T-helper 17 cell (primary cell): ENCODE measurements at places on chromosomes 11 and 22. TPM values are rescaled to one million over a fixed set of nuclear protein-coding genes. Genes with fewer than 3 reads are reported as not detected.

Gene SPTBN2
- total RNA-seq: not detected

Gene CTSD
- total RNA-seq: 83.2 TPM

Gene USP47
- 82.3 TPM for total RNA-seq

Gene MPPED2
- 0.42 TPM for total RNA-seq

Gene P4HA3
- total RNA-seq: not detected

Gene OR8A1
- not detected for total RNA-seq

Gene ESAM
- 3.5 TPM for total RNA-seq

Gene FIBIN
- total RNA-seq: not detected

Gene QSER1
- 9.4 TPM for total RNA-seq

Gene ART1
- not detected for total RNA-seq

Gene SLC25A45
- 61.6 TPM for total RNA-seq

Gene ELF5
- total RNA-seq: not detected

Gene CHORDC1
- 96.0 TPM for total RNA-seq

Gene HIKESHI
- total RNA-seq: 17.7 TPM

Gene UVRAG
- total RNA-seq: 29.8 TPM

Gene UCP3
- 5.5 TPM for total RNA-seq

Gene LRRC32
- total RNA-seq: 11.5 TPM

Gene MMP13
- not detected for total RNA-seq

Gene POTEH
- total RNA-seq: not detected

Gene C22orf23
- total RNA-seq: not detected

Gene SDHD
- 40.8 TPM for total RNA-seq

Gene IGSF9B
- total RNA-seq: 43.8 TPM

Gene NNMT
- not detected for total RNA-seq

Gene APOL4
- total RNA-seq: not detected

Gene EMID1
- total RNA-seq: not detected

Gene CD44
- total RNA-seq: 1,497 TPM

Gene FJX1
- total RNA-seq: not detected

Gene SLC7A4
- total RNA-seq: 0.15 TPM
